NCI-H524 (cell line): ENCODE measurements at places on chromosomes 5 and 9.

- DNase-seq, result no peak
These were observed 47.8 kb downstream of the C7 start for GRCh38 chr5:40957048-40957447.

GRCh38 chr5:75017971-75018370 lies 34.4 kb downstream of the GCNT4 start:
- no peak for DNase-seq

DNA sequence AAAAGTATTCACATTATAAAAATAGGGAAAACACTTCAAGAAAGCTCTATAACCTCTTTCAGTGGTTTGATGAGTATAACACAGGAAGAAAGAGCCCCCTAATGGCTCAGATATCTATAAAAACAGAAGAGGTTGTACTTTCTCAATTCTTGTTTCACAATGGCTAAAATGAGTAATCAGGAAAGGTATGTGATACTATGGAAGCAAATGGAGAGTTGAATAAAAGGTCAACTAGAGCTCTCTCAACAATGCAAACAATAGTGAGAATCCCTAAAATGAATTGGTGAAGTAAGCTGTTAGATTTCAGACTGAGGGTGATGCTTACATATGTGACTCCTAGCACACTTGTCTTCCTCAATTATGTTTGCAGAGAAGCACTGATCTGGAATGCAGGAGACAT lies 584.6 kb upstream of the CDH18 start:
- peak; percentile 36 for DNase-seq

- no peak for DNase-seq
These were observed 19.7 kb upstream of the ABL1 start for GRCh38 chr9:130815242-130815808.

DNA sequence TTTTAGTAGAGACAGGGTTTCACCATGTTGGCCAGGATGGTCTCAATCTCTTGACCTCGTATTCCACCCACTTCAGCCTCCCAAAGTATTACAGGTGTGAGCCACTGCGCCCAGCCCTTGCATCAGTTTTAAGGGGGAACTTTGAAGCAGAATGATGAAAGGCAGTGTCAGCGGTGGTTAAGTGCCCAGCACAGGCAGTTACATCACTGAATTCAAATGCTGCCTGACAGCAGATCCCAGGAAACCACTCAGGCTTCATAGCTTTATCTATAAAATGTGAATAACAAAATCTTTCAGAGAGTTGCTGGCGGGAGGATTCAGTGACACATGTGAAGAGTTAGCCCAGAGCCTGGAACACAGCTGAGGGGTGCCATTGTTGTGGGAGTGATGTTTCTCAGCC lies 26.5 kb downstream of the FGF1 start:
- no peak for DNase-seq
